ENCODE measurements at places on chromosomes 1 and 21.

DNA sequence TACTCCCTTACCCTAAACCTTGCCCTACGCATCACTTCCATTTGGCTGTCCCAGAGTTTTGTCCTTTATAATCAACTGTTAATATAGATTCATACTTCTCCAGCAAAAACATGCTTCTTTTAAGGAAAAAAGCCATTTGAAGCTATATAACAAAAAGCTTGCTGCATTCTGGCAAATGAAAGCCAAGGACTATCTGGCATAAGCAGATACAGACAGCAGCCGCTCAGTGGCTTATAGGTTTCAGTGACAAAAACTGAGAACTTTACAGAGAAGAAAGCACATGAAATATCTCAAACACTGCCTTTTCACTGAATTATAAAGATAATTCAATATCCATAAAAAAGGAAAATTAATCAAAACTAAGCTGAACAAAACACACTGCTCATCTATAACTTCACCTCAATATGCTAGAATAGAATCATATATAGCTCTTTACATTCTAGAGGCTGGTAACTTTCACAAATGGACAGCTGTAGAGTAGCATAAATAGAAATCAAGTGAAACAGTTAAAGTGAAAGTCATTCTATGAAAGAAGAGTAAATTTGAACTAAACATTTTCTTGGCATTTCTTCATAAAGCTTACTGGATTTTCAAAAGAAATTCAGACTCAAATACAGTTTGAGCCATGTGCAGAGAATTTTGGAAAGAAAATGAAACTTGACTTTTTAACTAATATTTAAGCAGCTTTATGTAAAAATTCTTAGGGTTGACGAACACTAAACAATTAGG is 19.6 kb downstream of the CDC42BPA start:
- peak; percentile 29 for DNase-seq

- no peak for DNase-seq
These were observed 27.6 kb upstream of the SNX27 start for GRCh38 chr1:151584278-151584677.

DNA sequence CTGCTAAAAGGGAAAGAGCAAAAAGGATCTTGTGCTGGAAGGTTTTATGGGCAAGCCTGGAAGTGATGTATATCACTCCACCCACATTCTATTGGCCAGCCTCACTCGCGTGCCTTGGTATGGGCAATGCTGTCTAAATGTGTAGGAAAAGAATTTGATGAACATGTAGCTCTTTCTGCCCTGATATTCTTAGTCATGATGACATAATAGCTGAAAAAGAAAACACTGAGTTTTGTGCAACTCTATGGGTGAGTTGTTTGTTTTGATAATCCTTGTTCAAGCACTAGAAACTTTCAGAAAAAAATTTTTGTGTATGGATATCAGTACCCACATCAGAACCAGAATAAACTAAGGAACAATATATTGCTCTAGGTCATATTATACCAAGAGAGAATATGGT is 231.5 kb upstream of the ST6GALNAC5 start:
- DNase-seq = no peak

GRCh38 chr1:146039844-146040194 is 18.3 kb upstream of the HJV start:
- no peak for DNase-seq

DNA sequence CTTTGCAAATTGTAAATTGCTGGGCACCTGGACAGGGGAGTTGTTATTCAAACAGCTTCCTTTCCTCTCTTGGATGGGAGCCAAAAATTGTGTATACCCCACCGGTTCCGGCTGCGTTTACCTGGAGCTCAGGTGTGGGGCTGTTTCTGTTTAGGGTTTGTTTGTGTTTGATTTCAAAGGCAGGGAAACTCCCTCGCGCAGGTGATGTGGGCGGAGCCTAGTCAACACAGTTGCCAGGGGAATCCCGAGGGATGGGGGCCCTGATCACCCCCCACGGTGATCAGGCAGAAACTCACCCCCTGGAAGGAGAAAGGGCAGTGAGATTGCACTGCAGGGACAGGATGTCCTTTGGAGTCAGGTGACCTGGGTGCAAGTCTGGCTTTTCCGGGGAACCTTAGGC is 28.3 kb downstream of the CDCP2 start:
- DNase-seq = peak; percentile 21

GRCh38 chr1:4616831-4617465 is 37.5 kb upstream of the AJAP1 start:
- DNase-seq = no peak
